ENCODE measurements at places on chromosomes 3 and 15.

DNA sequence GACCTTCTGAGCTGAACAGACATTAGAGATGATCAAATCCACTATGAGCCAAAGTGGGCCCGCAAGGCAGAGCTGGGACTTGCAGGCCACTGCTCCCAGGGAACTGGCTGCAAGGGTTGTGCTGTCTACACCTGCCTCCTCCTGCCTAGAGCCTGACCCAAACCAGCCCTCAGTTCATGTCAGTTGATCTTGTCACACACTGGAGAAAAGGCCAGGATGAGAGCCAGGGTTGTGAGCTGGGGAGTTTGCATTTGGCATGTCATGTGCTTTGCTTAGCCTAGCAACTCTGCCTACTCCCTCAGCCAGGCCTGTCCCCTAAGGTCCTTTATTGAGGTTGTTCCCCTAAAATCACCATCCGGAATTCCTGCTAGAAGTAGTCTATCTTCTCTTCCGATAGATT, 67.8 kb downstream of the RAB11A start:
- no peak for DNase-seq

DNA sequence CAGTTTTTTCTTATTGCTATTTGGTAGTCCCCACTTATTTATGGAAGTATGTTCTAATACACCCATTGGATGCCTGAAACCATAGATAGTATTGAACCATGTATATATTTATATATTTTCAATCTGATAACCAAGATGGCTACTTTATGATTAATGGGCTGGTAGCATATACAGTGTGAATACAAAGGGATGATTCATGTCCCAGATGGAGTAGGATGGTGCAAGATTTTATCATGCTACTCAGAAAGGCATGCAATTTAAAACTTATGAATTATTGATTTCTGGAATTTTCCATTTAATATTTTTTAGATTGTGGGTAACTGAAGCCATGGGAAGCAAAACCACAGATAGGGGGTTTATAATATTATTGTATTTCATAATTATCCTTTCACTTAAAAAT, 35.2 kb downstream of the AP4E1 start:
- no peak for DNase-seq

DNA sequence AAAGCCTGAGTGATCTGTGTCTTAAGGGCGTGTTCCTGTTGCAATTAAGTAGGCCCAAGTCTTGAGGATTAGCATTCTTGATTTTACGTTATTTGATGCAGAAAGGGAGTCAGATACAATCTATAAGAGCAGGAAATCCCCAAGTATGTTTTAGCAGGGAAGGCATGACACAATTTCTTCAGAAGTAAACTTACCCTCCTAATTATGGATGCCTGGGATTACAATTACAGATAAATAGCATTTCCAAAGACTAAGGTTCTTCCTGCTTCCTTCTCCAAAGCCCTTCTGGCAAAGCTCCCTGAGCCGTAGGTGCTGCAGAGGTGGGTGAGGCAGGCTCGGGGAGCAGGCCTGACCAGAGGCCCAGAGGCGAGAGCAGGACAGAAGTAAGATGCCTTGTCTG, 34.9 kb upstream of the ST6GAL1 start:
- DNase-seq = no peak

- no peak for DNase-seq
These were observed 17.3 kb upstream of the FURIN start for GRCh38 chr15:90851114-90851513.

- no peak for DNase-seq
These were observed 140.3 kb downstream of the FEZF2 start for GRCh38 chr3:62233065-62233464.

GRCh38 chr15:40471105-40471807, 472 bp downstream of the CHST14 start:
- DNase-seq = peak; percentile 46

Measured in DMS53 (cell line).